ENCODE measurements at places on chromosomes 3 and 15. TPM values are rescaled to one million over a fixed set of nuclear protein-coding genes. Genes with fewer than 3 reads are reported as not detected.

DNA sequence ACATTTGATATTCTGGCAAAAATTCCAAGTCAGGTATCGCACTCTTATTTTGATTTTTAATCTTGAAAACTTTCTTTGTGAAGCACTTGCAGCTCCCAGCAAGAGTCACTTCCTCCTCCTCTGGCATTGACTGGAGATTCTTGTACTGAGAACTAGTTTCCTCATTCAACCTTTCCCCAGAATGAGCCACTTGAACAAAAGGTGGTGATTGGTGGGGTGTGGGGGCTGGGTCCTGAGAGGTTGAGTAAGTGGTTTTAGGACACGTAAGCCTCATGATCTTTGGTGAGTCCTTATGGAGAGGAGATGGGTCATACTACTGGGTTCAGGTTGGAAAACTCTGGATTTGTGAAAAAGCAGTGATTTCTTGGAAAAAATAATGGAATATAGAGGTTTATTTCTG lies 32.3 kb upstream of the ONECUT1 start:
- DNase-seq: no peak
- no peaks in the 10 kb centered on the region for H3K36me3 ChIP-seq
- H3K27me3 ChIP-seq: no peaks in the 10 kb centered on the region
- H3K4me1 ChIP-seq: no peaks in the 10 kb centered on the region
- H3K4me3 ChIP-seq: no peak overlapping the region
- no peak overlapping the region for H3K27ac ChIP-seq

DNA sequence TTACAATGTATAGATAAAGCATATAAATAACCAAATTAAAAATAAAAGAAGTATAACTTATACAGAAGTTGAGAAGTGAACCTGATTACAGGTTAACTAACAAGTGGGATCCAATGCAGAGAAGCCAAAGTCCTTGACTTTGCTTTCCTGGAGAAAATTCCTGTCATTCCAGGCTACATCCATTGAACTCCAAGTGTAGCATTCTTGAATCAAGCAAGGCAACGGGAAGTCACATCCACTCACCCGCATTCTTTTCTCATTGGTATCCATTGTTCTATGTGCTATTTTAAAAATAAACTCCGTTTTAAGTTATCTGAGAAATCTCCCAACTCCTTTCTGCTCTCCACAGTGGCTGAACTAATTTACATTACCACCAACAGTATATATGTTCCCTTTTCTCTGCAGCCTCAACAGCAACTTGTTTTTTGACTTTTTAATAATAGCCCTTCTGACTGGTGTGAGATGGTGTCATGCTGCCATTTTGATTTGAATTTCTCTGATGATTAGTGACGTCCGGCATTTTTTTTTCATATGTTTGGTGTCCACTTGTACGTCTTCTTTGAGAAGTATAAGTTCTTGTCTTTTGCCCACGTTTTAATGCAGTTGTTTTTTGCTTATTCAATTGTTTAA lies 534.3 kb downstream of the ROBO1 start:
- H3K4me3 ChIP-seq: no peak overlapping the region
- no peaks in the 10 kb centered on the region for H3K27me3 ChIP-seq
- H3K36me3 ChIP-seq: no peaks in the 10 kb centered on the region
- no peaks in the 10 kb centered on the region for H3K4me1 ChIP-seq

- no peak overlapping the region for H3K4me3 ChIP-seq
- peak; percentile 49 for DNase-seq
- no peaks in the 10 kb centered on the region for H3K4me1 ChIP-seq
- H3K36me3 ChIP-seq: no peaks in the 10 kb centered on the region
- no peak overlapping the region for H3K27ac ChIP-seq
- no peaks in the 10 kb centered on the region for H3K27me3 ChIP-seq
Observed at GRCh38 chr3:30747771-30748281, 141.4 kb downstream of the TGFBR2 start.

DNA sequence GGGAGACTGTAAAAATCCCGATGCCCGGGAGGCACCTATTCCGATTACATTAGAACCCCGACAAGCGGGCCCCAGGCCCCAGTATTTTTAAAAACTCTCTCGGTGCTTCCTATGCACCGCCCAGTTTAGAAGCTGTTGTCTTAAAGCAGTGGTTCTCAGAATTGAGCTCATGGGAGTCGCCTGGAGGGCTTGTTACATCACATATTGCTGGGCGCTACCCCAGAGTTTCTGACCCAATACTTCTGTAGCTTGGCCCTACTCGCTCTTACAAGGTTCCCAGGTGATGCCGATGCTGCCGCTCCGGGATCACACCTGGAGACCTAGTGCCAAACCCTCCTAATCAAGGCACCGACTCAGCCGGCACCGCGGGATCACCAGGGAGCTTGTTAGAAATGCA lies 35.2 kb downstream of the CPN2 start:
- DNase-seq: no peak
- no peak overlapping the region for H3K27ac ChIP-seq
- no peaks in the 10 kb centered on the region for H3K36me3 ChIP-seq

DNA sequence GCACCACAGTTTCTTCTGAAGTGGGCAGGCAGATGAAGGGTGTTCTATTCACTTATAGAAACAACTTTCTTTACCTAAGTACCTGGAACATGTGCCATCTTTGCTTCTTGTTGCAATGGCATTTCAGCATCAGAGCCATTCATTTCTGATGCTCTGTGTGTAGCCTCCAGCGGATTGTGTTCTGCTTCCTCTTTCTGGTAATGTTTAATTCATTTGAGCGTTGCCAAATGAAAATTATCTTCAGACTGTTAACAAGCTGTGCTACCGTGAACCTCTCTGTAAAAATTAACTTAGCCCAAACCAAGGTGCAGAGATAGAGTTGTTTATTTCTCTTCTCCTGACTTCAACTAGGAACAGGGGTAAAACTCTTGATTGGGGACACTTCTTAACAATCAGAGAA lies 302.0 kb downstream of the EDEM1 start:
- H3K27ac ChIP-seq: no peak overlapping the region
- no peak overlapping the region for H3K4me3 ChIP-seq
- H3K27me3 ChIP-seq: no peaks in the 10 kb centered on the region
- H3K36me3 ChIP-seq: no peaks in the 10 kb centered on the region

DNA sequence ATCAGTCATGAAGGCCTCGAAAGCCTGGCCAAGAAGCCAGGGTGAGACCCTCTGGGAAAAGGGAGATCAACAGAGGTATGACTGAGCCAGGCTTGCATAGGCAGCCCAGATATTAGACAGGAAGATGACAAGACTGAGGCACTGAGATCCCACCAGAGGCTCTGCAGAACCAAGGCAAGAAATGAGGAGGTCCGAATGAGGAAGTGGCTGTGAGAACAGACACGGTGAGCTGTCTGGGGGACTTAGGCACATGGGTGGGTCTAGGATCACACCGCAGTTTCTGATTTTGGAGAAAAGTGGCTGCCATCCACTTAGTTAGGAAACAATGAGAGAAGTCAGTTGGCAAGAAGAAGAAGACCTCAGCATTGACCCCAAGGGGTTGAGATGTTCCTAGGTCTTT lies 31.5 kb upstream of the PRSS50 start:
- H3K27me3 ChIP-seq: no peaks in the 10 kb centered on the region
- H3K27ac ChIP-seq: no peak overlapping the region
- H3K36me3 ChIP-seq: no peaks in the 10 kb centered on the region
- no peaks in the 10 kb centered on the region for H3K4me1 ChIP-seq
- no peak overlapping the region for H3K4me3 ChIP-seq
- DNase-seq: no peak

DNA sequence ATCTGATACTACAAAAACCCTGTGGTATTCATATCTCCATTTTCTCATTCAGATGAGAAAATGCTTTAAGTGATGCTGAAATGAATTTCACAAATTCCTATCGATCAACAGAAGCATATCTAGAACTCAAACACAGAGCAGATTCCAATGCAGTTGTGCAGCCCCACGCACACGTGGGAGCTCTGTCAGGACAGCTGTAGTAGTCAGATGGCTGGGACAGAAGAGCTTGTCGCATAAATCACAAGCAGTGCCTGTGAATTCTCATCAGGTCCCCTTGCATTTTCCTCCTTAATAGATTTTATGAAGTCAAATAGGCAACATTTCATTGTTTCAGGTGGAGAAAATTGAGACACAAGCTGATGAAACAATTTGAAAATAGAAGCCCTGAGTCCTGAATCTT lies 792.3 kb downstream of the AGBL1 start:
- DNase-seq: no peak
- no peaks in the 10 kb centered on the region for H3K4me1 ChIP-seq
- H3K36me3 ChIP-seq: no peaks in the 10 kb centered on the region
- H3K27ac ChIP-seq: no peak overlapping the region
- H3K4me3 ChIP-seq: no peak overlapping the region

- H3K4me3 ChIP-seq: no peak overlapping the region
- no peak overlapping the region for H3K27ac ChIP-seq
- no peaks in the 10 kb centered on the region for H3K4me1 ChIP-seq
- no peaks in the 10 kb centered on the region for H3K27me3 ChIP-seq
- no peaks in the 10 kb centered on the region for H3K36me3 ChIP-seq
- no peak for DNase-seq
Observed at GRCh38 chr3:78963771-78964170, 804.0 kb downstream of the ROBO1 start.

- no peaks in the 10 kb centered on the region for H3K27me3 ChIP-seq
- no peaks in the 10 kb centered on the region for H3K4me1 ChIP-seq
- no peak overlapping the region for H3K27ac ChIP-seq
- H3K4me3 ChIP-seq: no peak overlapping the region
Observed at GRCh38 chr3:2567451-2567850, 468.8 kb downstream of the CNTN4 start.

Gene PIF1
- total RNA-seq: 2.0 TPM

Gene AQP9
- total RNA-seq: 1.4 TPM

Gene PLA2G4E
- total RNA-seq: not detected

Gene PDIA3
- 404 TPM for total RNA-seq

Gene GOLGA8T
- total RNA-seq: not detected

Gene PLSCR2
- 1.4 TPM for total RNA-seq

Measured in kidney (tissue), 22 donors.